ENCODE measurements at places on chromosomes 11 and 22.

- DNase-seq: no peak
These were observed 13.5 kb upstream of the SORL1-AS1 start for GRCh38 chr11:121466063-121466794.

GRCh38 chr11:9039198-9039597 lies 35.4 kb upstream of the NRIP3 start:
- no peak for DNase-seq

DNA sequence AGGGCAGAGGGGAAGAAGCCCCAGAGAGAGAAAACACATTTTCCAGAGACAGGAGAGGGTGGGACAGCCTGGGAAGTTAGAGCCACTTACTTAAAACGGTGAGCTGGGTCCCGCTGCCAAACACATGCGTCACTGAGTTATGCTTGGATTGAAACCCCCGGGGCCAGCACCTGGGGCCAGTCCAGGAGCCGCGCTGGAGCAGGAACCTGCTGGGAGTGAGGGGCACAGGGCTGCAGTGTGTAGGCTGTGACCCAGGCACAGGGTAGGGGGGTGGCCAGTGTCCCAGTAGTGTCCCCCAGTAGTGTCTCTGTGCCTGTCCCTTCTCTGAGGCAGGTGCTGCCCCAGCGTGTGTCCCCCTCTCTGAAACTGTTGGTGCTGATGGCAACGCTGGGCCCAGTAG lies 5.2 kb downstream of the IGLL1 start:
- no peak for DNase-seq

DNA sequence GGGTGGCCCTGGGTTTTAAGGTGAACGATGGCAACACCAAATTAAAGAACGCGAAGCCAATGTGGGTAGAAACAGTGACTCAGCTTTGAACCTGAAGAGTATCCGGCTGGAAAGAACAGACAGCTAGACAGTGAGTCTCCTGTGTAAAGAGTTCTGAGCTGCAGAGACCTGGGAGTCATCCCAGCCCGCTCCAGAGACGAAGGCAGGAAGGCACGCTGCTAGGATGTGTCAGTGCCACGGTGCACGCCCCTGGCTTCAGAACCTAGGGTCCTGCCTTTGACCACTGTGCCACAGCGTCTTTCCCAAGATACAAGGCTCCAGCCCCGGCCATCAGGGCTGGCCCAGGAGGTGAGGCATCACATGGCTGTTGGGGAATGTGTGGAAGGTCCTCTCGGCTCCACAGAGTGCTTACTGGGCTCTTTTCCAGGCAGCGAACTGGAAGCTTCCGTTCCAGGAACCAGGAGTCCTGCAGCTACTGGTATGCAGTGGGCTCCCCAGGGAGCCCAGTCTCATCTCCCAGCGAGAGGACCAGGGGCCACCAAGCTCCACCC lies 29.9 kb downstream of the LRFN4 start:
- DNase-seq: no peak

GRCh38 chr11:33399421-33399820 lies 142.2 kb downstream of the HIPK3 start:
- DNase-seq: no peak

- no peak for DNase-seq
These were observed 4.1 kb upstream of the ACER3 start for GRCh38 chr11:76856571-76856970.

- no peak for DNase-seq
These were observed 229.4 kb upstream of the UBASH3B start for GRCh38 chr11:122426073-122426472.

GRCh38 chr22:35601743-35602615 lies 15.2 kb downstream of the MB start:
- no peak for DNase-seq

DNA sequence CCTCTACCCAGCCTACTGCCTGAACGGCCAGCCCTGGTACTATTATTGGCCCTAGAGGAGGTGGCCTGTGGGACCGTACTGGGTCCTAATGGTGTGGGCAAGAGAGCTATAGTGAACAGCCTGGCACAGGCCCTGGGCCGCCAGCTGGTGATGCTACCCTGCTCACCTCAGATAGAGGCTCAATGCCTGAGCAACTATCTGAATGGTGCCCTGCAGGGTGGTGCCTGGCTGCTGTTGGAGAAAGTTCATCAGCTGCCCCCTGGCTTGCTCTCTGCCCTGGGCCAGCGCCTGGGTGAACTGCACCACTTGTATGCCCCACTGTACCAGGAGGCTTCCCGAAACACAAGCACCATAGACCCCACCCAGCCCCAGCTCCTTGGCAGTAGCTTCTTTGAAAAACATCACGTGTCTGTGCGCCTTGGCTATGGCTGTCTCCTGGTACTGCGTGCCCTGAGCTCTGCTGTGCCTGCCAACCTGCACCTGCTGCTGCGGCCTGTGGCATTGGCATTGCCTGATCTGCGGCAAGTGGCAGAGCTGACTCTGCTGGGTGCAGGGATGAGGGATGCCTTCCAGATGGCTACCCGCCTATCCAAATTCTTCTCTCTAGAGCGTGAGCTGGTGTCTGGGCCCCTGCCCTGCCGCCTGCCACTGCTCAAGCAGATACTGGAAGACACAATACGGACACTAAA lies 49.0 kb downstream of the DNHD1 start:
- no peak for DNase-seq

DNA sequence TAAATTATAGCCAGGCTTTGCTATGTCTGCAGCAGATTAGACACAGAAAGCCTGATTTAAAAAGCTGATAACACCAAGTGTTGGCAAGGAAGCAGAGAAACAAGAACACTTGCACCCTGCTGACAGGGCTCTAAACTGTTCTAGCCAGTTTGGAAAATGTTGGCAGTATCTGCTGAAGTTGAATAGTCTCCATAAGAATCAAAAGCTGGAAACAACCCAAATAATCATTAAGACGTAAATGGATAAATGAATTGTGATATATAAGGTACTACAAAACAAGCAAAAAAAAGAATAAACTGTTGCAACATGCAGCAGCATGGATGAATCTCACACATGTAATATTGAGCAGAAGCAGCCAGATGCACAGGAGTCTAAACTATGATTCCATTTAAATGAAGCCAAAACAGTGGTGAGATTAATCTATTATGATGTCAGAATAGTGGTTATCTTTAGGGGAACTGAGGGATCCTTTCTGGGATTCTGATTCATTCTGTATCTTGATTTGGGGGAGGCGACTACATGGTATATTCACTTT lies 40.4 kb upstream of the ADORA2A start:
- DNase-seq: no peak

GRCh38 chr11:68841718-68842426 lies at the start of gene CPT1A:
Gene CPT1A, minus strand, starts transcription at chr11:68841916. Its CDS starts 26,442 bp downstream, at chr11:68815474.
- peak; percentile 67 for DNase-seq

- DNase-seq: peak; percentile 45
These were observed 673 bp upstream of the MYO7A start for GRCh38 chr11:77127235-77127911.

DNA sequence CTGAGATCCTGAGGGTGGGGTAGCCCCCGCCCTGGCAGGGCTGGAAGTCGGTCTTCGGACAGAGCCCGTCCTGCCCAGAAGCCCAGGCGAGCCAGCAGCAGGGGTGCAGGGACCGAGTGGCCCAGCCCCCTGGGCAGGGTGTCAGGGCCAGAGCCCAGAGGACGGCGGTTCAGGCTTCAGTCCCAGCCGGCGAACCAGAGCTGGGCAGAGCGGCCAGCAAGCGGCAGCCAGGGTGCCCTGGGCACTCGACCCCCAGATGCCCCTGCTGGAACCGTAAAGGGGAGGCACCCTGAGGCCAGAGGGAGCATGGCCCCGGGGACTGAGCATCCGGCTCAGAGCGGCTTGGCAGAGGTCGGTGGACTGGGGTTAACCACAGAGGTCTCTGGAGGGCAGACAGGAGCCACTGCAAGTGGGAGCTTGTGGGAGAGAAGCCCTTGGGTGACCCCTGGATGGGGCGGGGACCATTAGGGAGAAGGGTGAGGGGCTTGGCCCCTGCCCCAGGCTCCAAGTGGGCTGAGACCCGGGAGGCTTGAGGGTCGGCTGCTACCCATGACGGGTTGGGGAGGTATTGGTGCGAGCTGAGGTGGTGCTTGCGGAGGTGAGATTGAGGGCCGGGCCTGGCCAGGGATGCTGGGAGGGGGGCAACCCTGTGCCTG lies 15.9 kb downstream of the LSP1 start:
- no peak for DNase-seq

DNA sequence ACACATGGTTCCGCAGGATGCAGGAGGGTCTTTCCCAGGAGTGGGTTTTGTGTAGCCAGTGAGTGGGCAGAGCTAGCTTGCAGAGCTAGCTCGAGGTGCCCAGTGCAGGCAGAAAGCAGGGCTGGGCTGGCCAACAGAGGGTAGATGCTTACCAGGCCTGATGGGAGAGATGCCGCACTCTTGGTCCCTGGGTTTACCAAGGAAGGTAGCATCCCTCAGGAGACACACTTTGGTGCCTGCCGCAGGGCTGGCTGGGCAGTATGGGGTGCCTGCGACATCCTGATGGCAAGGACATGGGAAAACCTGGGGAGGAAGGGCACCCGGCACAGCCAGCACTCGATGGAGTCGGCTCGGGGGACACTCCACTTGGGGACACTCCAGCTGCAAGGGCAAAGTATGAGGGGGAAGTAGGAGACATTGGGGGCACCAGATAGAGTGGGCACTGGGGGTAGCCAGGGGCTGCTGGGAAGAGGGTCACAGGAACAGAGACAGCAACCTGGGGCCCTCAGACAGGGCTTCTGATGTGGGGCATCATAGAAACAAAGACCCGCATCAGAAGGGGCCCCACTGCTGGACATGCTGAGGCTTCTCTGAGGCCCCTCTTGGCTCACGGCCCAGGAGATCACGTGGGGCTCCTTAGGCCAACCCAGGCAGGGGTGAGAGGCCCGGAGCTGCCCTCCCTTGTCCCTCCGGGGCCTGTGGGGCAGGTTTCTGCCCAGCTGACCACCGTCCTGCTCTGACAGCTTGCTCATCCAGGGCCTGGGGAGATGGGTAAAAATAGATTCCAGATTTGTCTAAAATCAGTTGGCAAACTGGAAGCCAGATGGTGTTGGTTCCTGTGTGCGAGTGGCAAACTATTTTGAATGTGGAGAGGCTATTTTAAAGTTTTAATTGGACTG lies 89.8 kb downstream of the MORC2 start:
- no peak for DNase-seq

DNA sequence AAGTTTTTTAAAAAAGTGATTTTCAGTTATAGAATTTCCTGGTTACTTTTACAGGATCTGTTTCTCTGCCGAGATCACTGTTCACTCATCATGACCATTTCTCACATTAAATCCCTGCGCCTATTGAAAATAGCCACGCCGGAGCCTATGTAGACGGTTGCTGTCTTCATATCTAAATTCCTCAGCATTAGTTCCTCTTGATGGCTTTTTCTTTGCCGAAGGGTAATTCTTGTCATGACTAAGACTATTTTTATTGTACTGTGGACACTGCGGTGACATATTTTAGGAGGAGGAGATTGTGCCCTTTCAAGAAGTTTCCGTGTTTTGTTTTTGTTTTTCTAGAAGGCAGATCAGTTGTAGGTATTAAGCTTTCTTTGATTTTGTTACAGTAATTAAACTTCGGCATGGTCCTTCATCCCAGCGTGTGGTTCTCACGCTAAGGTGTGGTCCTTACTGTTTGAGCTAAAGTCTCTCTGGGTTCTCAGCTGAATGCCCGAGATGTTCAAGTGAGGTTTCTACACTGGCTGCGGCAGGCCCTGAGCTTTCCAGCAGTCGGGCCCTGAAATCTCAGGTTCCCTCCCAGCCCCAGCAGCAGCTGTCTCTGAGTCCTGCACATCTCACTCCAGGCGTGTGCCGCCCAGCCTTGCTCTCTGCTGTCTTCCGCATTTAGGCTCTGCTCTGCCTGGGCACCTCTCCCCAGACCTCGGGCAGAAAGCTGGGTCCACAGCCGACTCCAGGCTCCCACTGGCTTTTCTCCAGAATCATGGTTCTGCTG lies 1110.5 kb downstream of the TBC1D22A start:
- no peak for DNase-seq

DNA sequence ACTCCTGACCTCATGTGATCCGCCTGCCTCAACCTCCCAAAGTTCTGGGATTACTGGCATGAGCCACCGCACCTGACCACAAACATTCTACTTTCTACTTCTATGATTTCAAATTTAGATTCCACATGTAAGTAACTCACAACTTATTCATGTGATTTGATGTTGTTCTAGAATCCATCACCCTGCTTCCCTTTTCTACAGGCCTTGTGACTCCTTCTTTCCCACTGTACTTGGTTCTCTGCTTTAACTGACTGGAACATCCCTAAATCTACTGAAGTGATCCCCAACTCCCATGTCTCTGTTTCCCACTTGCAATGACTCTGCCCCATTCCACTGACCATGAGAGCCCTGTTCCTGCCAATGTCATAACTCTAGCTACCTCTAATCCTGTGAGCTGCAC lies 25.7 kb upstream of the MRPL17 start:
- no peak for DNase-seq

- DNase-seq: no peak
These were observed 23.8 kb downstream of the NPTXR start for GRCh38 chr22:38820020-38820419.

GRCh38 chr11:64880240-64881001 lies 2.0 kb upstream of the EHD1 start:
- DNase-seq: no peak

DNA sequence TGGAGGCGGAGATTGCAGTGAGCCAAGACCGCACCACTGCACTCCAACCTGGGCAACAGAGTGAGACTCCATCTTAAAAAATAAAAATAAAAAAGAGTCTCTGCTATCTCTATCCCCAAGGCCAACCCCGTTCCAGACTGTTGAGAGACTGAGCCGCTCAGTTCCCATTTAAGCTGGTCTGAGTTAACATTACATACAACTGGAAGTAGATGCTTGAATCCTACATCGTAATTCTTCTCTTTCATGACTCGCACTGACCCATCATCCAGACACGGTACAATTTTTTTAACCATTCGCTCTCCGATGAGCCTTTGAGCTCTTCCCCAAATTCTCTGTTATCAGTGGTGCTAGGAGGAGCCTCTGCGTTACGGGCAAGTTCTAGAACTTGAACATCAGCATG lies 4.9 kb upstream of the CYTH4 start:
- no peak for DNase-seq

GRCh38 chr11:13329670-13330356 lies 52.2 kb downstream of the BMAL1 start:
- DNase-seq: no peak

DNA sequence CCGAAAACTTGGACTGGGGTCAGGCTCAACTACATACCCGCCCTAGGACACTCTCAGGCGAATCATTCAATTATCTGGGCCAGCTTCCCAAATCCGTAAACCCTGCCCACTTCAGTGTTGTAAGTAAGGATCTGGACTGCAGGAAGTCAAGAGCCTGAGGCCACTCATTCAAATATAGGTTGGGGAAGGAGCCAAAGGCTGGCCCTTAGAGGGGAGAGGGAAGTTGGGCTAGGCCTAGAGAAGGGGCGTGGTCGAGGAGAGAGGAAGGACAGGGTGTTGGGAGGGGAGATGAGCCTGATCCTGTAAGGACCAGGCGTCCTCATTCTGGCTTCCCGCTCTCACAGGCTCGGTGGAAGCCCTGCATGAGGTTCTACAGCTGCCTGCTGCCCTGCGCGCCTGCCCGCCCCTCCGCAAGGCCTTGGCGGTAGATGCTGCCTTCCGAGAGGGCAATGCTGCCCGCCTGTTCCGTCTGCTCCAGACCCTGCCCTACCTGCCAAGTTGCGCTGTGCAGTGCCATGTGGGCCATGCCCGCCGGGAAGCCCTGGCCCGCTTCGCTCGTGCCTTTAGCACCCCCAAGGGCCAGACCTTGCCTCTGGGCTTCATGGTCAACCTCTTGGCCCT lies 3.0 kb downstream of the SAC3D1 start:
- no peak for DNase-seq

GRCh38 chr11:1701091-1701807 lies 4.3 kb downstream of the KRTAP5-6 start:
- no peak for DNase-seq

GRCh38 chr11:108351468-108351867 lies 115.9 kb downstream of the C11orf65 start:
- no peak for DNase-seq

GRCh38 chr11:75472081-75472732 lies 39.2 kb upstream of the KLHL35 start:
- DNase-seq: no peak
